ENCODE measurements at places on chromosomes 1 and 21.

DNA sequence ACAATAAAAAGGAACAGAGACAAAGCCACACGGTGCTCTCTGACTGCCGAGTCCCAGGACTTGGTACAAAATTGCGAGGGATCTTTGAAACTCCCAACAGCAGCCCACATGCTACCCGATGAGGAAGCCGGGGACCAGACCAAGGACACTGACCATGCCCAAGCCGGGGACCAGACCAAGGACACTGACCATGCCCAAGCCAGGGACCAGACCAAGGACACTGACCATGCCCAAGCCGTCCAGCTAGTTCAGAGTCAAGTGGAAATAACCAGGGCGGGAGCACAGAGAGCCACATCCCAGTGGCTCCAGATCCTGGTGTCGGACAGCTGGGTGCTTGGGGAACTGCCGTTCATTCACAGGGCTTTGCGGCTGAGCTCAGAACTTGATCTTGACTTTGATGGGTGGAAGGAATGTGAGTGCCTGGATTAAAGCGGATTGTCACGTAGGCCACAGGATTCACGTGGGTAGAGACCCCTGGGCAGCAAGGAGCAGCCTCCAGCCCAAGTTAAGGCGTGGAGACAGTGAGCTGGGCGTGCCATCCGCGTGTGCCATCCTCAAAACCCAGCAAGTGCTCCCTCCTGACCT is 16.5 kb upstream of the TRAPPC10 start:
- no peak for DNase-seq

DNA sequence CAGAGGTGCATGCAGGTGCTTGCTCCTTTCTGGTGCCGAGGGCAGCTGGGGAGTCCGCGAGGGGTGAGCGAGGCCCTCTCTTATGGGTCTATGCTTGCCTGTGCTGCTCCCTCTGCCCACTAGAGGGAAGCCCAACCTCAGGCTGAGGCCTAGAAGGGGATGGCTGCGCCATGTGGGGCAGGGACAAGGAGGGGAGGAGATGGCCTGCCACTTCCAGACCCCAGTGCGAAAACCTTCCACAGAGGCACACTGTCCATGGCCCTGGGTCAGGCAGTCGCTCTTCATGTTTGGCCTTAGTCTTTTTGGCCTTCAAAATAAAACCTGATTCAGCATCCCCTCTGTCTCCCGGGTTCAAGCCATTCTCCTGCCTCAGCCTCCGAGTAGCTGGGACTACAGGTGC is 14.0 kb downstream of the RHBG start:
- DNase-seq, result peak; percentile 31

- DNase-seq, result no peak
Measured at GRCh38 chr1:178871551-178872320, 859 bp upstream of the ANGPTL1 start.

GRCh38 chr1:235703506-235703905 is 53.9 kb upstream of the GNG4 start:
- no peak for DNase-seq

GRCh38 chr1:230877146-230877923 is 9.0 kb upstream of the C1orf198 start:
- no peak for DNase-seq

- no peak for DNase-seq
Measured at GRCh38 chr1:12056331-12056841, 6.7 kb upstream of the TNFRSF8 start.

- no peak for DNase-seq
Measured at GRCh38 chr1:61457526-61458040, 267.4 kb downstream of the TM2D1 start.

GRCh38 chr1:86207323-86207722 is 50.8 kb upstream of the COL24A1 start:
- DNase-seq, result no peak

DNA sequence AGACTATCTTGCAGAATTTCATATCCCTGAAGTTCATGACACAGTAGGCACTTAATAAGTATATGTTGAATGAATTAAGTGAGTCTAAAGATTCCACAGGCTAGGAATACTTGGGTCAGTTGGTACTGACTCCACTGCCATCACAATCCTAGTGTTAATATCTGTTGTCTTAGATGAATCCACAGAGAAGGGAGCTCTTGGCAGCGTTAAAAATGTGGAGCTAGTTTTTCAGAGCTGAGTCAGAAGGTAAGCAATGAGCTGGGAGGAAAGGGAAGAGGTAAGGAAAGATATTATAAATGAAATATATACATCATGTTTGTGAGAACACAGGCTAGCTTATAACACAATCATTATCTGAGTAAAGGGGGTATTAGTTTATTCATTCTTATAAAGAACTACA is 21.8 kb upstream of the GORAB start:
- DNase-seq, result no peak

DNA sequence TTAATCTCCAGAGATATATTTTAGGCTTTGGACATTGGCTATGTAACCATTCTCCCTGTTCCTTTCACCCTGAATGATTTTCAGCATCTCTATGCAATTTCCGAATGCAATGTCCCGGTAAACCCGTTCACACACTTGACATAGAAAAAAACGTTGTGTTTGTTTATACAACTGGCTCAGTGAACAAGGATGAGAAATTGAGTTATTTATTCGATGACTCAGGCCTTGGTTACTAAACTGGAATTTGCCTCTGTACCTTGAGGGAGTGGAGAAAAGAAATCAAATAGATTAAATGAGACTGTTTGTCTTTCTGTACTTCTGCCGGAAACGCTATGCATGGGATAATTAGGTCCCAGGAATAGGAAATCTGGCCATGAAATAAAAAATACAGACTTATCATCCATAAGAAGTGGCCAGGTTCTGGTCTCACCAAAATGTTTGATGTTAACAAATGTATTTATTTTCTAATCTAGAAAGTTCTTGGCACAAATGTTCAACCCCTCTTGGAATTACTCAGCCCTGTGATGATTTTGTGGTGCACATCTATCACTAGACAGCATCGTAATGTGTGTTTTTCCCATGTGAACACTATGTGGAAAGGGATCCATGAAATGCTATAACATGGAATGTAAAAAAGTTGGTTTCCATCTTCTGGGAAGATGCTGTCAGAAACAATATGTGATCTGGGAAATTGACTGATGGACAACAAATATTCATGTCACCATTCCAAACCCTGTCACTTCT is 253.9 kb downstream of the DUSP10 start:
- DNase-seq, result no peak

- no peak for DNase-seq
Measured at GRCh38 chr1:219782311-219782710, 146.0 kb downstream of the SLC30A10 start.

DNA sequence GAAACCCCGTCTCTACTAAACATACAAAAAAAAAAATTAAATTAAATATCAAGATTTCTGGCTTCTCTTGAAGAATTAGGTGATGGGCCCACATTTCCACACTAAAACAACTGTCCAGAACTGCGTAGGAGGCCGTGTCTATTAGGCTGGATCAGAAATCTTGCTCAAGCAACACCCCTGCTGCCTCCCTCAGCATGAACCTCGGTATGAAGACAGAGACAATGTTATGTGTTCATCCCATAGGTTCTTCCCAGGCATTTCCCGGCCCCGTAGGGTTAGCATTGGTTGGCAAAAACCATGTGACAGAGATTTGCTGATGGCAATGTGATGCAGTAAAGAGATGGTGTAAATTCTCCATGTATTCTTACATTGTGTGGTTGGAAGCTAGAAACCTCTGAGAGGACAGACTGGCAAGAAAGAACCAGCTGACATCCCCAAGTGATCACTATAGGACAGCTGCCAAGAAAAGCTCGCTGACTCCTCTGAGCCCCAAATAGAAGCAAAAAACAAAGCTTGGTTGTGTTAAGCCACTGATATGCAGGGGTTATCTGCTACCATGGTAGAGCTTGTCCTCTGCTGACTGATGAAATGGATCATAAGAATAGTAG is 34.5 kb downstream of the EBNA1BP2 start:
- DNase-seq, result no peak

- no peak for DNase-seq
Measured at GRCh38 chr1:84163123-84163931, 19.3 kb downstream of the PRKACB start.

GRCh38 chr1:24619376-24619775 is 23.7 kb upstream of the SRRM1 start:
- DNase-seq, result no peak

DNA sequence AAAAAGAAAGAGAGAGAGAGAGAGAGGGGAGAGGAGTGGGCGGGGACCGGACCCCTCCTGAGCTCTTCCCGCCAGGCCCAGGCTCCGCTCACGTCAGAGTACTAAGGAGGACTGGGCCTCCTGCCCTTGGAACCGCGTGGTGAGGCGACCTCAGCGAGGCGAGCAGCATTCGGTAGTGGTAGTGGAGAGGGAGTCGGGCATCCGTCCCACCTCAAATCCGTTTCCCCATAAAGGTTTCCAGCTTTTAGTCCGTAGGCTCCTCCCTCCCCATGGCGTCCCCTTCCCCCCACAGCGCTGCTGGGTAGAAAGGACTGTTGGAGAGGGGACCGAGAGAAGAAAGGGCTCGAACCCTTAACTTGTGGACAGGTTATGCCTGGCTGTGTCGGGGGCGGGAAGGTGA is 124.4 kb upstream of the BARHL2 start:
- no peak for DNase-seq

GRCh38 chr1:67664048-67664447 is 21.0 kb upstream of the GADD45A start:
- no peak for DNase-seq

GRCh38 chr1:121445679-121446078 is 260.9 kb downstream of the SRGAP2C start:
- no peak for DNase-seq

- no peak for DNase-seq
Measured at GRCh38 chr1:9249534-9250410, 15.2 kb downstream of the H6PD start.

DNA sequence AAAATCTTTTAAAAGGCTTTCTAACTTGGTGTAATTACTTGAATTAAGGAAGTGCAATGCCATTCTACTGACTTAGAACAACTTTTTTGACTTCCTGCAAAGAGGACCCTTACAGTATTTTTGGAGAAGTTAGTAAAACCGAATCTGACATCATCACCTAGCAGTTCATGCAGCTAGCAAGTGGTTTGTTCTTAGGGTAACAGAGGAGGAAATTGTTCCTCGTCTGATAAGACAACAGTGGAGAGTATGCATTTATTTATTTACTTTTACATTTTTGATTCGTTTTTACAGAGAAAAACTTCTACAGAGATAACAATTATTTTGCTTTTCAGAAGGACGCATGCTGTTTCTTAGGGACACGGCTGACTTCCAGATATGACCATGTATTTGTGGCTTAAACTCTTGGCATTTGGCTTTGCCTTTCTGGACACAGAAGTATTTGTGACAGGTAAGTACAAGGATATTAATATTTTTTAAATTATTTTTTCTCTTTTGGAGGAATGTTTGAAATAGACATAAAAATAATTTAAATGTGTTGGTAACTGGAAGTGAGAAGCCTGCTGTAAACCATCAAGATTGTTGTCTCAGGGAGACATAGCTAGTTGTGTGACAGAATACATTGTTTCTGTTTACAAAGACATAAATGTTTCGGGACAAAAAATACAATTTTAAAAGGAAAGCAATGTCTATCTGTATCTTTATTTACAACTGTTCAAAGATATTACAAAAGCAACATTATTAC is at the start of gene PTPRC:
Gene PTPRC, plus strand, starts transcription at position 147 of the 742 bp plus-strand sequence. Its CDS starts 229 bp downstream, at position 376.
- DNase-seq, result no peak

DNA sequence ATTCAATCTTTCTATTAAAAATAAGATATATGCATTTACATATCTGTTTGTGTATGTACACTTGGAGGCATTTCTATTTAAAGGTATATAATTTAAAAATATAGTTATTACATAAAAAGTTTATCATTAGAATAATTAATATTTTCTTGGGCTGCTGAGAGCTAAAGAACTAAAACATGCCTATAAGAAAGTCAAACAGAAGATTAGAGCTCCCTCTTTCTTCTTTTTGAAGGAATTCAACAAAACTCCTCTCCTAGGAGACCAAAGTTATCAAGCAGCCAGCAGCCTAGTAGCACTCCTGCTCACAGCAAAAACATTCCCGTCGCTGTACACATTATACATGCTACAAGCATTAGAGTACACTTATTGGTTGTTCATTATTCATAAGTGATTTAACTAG is 216.4 kb downstream of the VAV3 start:
- no peak for DNase-seq

DNA sequence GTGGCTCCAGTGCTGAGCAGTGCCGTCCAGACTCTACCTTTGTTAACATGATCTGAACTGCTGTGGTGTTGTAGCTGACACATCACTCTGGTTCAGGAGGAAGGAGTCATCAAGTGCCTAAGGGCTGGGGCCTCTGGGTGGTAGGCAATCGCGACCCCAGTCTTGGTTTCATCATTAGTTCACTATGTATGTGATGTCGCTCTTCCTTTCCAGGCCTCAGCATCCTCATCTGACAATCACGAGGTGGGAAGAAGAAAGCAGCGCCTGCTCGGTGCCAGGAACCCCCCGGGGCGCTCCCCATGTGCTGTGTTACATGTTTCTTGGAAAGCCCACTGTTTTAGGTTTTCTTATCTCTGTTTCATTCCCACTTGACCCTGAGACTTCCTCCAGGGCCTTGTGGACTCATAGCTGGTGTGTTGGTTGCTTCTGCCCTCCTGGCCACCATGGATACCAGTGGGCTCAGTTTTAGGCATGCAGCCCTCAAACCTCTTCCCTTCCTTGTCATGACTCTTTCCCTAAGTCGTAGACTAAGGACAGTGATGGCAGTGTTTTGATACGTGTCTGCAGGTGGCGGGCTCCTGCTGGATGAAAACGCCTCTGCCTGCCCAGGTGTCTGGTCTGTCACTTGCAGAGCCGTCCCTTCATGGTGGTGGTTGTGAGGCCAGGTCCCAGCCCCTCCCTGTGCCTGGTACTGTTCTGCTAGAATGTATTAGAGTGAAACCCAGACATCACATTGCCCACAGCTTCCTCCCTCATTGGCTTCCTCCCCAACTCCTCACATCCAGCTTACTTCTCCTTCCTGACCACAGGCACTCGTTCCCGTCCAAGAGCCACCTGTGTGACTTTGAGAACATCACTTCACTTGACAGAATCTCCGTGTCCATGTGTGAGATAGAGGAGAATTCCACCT is 17.2 kb upstream of the FOXO6 start:
- no peak for DNase-seq

- no peak for DNase-seq
Measured at GRCh38 chr1:159879136-159879535, 16.7 kb upstream of the VSIG8 start.

DNA sequence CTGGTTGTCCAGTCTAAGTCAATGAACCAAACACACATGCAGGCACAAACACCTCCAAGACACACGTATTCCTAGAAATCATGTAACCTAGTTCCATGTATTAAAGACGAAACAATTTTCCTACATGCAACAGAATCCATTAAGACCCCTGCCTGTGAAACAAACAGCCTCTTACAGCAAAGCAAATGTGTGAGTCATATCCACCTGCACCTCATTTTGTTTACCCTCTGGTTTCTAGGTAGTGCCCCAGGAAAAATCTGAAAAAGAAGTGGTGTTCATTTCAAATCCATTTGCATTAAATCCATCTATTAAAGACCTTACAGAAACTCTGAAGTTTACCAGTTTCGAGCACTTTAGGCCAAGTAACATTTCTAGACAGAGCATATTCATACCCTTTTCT is 74.1 kb downstream of the VCAM1 start:
- no peak for DNase-seq

Measured in activated CD4-positive, CD25-positive, alpha-beta regulatory T cell (primary cell).